ENCODE measurements at places on chromosomes 6 and 20.

GRCh38 chr6:54874349-54875048, 27.9 kb downstream of the FAM83B start:
- DNase-seq, result no peak

GRCh38 chr6:21455071-21455470, 138.5 kb upstream of the SOX4 start:
- no peak for DNase-seq

DNA sequence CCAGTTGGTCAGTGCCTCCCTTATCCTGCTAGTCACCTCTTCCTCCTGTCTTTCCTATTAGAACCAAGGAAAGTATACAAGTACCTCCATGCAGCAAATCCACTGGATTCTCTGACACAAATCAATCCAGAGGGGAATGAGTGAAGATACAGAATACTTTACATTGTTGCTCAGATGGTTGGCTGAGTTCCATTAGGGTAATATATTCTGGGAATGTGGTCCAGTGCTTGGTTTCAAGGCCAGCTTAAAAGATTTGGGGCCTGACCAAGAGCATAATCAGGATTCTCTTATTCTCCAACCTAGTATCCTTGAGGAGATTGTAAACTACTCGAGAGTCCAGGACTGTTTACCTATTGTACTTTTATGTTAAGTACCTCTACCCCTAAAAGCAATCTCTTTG, 23.0 kb downstream of the CARMIL1 start:
- no peak for DNase-seq

DNA sequence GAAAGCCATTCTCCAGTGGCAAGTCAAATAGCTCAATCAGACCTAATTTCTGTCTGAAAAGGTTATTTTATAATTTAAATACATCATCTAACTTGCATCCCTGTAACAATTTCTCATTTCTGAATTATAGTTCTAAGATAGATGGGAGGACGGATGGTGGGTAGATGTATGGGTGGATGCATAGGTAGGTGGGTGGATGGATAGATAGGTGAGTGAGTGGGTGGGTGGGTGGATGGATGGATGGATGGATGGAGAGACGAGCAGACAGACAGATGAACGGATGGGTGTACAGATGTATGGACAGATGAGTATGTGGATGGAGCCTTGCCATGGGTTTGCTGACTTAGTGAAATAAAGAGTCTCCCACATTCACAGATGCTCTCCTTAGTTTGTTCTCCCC, 20.0 kb downstream of the PDE10A start:
- DNase-seq, result no peak

DNA sequence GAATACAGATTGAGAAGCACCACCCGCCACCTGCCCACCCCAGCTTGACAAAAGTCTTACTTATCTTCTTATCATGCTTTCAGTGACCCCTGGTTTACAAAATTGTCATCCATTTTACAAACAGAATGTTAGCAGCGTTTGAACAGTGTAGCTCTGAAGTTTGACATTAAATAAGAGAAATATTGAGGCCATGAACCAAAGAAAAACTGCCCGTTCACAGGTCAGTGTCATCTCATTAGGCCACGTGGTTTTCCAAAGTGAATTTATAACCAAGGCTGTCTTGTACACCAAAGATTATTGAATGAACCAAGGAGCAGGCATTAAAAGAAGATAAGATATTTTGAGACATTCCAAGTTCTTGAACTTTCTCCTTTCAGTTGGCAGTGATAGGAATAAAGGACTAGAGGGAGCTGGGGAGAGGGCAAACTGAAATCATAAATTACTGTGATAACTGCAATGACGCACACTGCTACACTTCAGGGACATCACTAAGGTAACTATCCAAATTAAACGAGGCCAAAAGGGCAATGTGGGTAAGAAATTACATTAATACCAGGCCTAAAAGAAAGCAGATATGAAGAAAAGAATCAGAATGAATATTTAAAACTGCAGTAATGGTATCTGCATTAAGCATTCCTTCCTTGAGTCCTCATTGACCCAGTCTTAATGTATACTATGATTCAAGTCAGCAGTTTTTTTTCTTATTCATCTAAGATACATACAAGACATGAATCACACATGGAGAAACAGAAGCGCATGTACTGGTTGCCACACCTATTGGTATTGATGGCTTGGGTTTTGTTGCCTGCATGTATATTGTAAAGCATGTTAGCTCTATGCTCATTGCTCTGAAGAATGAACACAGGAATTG, 159.8 kb upstream of the ARG1 start:
- no peak for DNase-seq

- DNase-seq, result no peak
Measured at GRCh38 chr6:170019818-170020583, 268.6 kb downstream of the ERMARD start.
